ENCODE measurements at places on chromosomes 5 and 9.

DNA sequence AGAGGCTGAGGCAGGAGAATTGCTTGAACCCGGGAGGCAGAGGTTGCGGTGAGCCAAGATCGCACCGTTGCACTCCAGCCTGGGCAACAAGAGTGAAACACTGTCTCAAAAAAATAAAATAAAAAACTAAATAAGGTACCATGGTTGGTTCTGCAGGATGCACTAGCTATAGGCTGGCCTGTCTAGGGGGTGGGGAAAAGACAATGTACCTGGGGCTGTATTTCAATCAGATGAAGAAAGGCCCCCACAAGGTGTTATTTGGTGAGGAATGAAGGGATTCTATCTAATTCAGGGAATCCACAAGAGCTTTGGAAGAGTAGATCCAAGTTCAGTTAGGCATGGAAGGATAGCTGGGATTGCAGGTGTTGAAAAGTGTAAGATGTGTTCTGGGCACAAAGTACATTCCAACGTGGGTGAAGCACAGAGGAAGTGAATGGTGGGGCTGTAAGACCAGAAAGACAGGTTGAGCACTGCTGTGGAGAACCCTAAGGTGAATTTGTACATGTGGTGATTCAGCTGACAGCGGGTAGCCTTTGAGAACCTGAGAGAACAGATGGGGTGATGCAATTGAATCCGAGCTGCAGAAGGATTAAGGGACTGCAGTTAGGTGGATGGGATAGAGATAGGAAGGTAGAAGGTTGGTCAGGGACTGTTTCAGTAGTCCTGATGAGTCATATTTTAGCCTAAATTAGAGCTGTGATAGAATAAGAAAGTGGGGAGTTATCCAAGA, 71.8 kb downstream of the CAST start:
- DNase-seq = no peak

GRCh38 chr9:83992407-83992806, 11.8 kb downstream of the RMI1 start:
- no peak for DNase-seq

DNA sequence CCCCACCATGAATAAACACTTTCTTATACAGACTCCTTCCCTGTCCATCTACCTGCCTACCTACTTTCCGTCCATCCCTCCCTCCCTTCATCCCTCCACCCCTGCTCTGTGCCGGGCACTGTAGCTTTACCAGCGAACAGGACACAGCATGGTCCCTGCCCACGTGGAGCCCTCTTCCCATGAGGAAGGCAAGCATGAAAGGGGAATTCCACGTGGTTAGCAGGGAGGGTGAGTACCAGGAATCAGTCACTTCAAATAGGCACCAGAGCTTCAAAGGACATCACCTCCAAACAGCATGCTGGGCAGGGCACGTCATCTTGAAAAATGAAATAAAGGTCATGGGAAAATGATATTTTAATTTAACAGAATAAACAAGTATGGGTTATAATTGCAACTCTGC, 35.0 kb upstream of the TDRD7 start:
- DNase-seq = no peak

- DNase-seq = peak; percentile 77
Observed at GRCh38 chr5:124650951-124651662, 95.3 kb downstream of the ZNF608 start.

DNA sequence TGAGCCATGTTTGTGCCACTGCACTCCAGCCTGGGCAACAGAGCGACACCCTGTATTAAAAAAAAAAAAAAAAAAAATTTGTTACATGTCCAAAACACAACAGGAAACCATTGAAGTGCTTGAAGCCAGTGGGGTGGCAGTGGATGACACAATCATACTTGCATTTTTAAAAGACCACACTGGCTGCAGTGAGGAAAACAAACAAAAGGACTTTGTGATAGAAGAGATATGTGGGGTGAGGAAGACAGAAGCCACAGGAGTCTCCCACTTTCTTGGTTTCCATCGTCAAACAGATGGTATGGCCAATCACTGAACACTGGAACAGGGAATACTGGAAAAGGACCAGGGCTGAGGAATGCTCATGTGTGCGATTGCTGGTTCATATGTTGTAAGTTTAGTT, 20.9 kb upstream of the COMMD10 start:
- no peak for DNase-seq

Data from fibroblast of the aortic adventitia (primary cell).